ENCODE measurements at places on chromosomes 11 and 22.
A peak's percentile ranks its signal among the peaks of the same experiment; 100 is the strongest.

- no peak for DNase-seq
These were observed 230.1 kb upstream of the TENM4 start for GRCh38 chr11:79670882-79671281.

GRCh38 chr11:61688365-61689163 lies 8.4 kb downstream of the DAGLA start:
- DNase-seq: no peak

DNA sequence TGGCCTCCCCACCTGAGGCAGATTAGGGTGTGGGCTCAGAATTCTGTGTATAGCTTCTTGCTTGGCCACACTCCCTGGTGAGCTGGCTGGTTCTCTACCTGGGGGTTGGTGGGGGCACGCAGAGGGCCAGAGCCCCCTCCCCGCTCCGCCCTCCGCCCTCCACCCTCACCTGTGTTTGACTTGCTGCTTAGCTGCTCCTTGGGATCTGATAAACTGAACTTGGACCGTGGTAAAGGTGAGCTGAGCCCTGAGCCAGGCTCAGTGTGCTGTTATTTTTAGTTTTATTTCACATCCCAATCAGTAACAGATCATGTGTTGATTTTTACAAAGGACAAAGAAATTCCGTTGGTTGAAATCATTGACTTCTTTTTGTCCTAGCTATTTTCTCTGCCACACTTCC lies 2.0 kb downstream of the OVOL1 start:
- no peak for DNase-seq

DNA sequence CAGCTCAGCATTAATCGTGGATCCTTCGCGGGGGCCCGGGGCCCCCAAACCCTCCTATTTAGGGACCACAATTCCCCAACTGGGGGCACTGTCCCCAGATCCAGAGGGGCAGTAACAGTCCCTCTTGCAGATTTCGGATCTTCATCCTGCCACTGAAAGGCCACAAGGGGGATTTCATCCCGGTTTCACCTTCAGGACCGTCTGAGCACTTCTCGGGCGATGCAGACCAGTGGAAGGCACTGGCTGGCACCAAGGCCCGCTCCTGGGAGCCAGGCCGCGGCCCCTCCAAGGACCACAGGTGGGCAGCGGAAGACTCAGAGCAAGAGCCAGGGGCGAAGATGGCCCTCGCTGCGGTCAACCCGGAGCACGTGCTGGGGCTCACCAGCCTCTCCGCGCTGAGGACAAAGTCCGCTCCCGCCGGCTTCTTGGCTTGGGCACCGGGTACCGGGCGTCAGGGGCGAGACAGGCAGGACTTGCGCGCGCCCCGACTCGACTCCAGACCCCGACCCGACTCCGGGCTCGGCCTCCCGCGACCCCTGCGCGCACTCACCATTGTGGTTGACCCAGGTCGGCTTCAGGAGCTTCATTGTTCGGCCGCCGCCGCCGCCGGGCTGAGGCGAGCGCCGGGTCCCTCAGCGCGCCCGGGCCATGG lies 517 bp downstream of the HIRA start:
- no peak for DNase-seq

DNA sequence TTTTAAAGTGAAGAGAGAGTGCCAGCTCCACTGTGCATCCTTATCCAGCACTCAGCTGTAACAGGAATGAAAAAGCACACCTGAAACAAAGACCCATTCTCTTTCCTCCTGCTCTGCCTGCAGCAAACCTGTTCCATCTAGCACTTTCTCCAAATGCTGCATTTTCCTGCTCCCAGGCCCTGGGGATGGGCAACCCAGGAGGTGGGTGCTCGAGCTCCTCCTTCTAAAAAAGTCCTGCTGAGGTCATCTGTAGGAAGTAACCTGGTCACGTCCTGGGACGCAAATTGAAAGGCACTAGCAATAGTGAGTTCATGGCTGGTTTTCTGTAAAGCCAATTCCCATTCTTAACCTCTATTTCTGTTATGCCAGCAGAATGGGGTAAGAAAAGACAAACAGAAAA lies 173.7 kb downstream of the MAML2 start:
- no peak for DNase-seq

- DNase-seq: no peak
These were observed 11.9 kb upstream of the PARVB start for GRCh38 chr22:44012162-44012561.

DNA sequence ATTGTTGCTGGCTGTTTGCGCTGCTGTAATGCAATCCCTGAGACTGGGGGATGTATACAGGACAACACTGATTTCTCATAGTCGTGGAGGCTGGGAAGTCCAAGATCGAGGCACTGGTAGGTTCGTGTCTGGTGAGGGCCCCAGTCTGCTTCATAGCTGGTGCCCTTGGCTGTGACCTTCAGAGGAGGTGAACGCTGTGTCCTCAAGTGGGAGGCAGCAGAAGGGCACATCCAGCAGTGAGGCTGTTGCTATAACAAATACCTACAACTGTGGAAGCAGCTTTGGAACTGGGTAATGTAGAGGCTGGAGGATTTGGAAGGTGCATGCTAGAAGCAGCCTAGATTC lies 21.3 kb downstream of the KRTAP5-5 start:
- no peak for DNase-seq

GRCh38 chr22:38733329-38733723 lies 22.5 kb downstream of the SUN2 start:
- peak; percentile 61 for DNase-seq

DNA sequence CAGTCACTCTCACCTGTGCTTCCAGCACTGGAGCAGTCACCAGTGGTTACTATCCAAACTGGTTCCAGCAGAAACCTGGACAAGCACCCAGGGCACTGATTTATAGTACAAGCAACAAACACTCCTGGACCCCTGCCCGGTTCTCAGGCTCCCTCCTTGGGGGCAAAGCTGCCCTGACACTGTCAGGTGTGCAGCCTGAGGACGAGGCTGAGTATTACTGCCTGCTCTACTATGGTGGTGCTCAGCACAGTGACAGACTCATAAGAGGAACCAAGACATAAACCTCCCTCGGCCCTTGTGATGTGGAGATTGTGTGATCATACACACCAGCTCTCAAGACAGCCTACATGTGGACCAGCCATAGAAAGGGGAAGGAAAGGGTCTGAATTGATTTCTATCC lies 113.3 kb downstream of the ZNF280B start:
- no peak for DNase-seq

GRCh38 chr11:1358286-1358685 lies 31.4 kb upstream of the BRSK2 start:
- no peak for DNase-seq

GRCh38 chr11:46180736-46181135 lies 59.5 kb upstream of the PHF21A start:
- DNase-seq: no peak

- no peak for DNase-seq
These were observed 18.4 kb downstream of the DKK3 start for GRCh38 chr11:11989774-11990744.

GRCh38 chr11:94151903-94152677 lies 23.4 kb downstream of the PANX1 start:
- DNase-seq: no peak

DNA sequence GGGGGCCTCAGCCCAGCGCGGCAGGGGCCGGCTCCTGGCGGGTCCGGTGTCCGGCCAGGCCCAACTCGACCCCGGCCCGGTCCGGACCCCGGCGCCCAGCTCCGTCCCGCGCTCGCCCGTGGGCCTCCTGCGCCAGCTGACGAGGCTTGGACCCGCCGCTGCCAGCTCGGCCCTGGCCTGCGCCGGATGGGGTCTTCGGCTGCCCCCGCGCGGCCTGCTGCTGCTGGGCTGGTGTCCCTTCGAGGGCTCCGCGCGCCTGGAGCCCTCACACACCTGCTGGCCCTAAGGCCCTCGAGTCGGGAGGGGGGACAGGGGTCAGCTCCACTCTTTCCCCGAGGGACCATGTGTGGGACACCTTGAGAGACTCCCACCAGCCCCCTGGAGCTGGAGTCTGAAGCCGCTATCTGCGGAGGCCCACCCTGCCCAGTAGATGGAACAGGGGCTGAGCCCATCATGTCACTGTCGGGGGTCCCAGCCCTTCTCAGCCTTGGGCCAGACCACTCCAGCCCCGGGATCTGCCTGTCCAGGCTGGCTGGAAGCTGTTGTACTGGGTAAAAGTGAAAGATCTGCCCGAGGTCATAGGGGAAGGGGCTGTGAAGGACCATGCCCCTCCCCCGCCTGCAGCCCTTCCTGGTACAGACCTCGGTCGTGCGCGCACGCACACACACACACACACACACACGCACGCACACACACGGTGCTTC lies 768 bp upstream of the CDKN1C start:
- DNase-seq: no peak

DNA sequence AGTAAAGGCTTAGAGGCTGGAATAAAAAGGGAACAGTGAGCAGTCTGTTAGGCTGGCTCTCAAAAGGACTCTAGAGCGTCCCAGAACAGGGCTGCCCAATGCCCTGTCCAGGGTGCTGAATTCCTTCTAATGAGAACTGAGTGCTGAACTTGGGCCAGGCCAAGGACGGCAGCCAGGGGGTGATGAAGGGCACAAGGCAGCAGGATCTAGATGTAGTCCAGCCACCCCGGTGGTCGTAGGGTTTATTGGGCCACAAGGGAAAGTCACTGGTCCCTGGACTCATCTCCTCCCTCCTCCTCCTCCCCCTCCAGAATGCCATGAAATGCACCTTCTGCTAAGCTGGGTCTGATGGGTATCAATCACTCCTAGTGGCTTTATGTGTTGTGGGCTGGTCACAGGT lies 19.2 kb downstream of the NPTXR start:
- peak; percentile 11 for DNase-seq

- DNase-seq: no peak
These were observed 27.6 kb downstream of the TENM4 start for GRCh38 chr11:79413268-79413667.

GRCh38 chr11:91164452-91164822 lies 941.6 kb upstream of the CHORDC1 start:
- no peak for DNase-seq

DNA sequence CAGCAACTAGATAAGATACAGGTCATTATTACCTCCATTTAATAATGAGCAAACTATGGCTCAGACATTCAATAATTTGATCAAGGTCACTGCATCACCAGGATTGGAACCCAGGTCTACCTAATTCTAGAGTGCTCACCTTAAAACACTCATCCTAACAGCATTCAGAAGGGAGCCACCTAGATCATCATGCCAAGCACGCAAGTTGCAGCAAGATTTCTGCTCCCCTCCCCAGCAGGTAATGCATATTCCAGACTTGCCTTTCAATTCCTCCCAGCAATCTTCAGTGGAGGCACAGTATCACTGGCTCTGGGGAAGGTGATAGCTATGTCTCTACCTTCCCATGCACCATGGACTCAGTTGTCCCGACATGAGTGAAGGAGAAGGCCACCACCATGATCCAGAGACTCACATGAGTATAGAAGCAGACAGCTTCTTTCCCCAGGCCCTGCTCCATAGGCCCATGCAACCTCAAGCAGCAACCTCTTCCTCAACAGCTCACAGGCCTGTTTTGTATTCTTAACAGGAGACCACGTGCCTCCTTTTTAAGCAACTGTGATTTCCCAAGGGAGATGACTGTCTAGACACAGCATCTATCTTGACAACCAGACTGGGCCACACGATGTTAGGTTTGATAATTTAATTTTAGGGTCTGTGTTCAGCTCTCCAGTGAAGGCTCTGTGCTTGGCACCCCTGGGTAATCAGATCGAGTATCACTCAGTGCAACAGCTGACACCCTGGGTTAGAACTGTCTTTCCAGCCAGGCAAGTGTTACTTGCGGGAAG lies 36.4 kb downstream of the RAB30 start:
- DNase-seq: no peak

DNA sequence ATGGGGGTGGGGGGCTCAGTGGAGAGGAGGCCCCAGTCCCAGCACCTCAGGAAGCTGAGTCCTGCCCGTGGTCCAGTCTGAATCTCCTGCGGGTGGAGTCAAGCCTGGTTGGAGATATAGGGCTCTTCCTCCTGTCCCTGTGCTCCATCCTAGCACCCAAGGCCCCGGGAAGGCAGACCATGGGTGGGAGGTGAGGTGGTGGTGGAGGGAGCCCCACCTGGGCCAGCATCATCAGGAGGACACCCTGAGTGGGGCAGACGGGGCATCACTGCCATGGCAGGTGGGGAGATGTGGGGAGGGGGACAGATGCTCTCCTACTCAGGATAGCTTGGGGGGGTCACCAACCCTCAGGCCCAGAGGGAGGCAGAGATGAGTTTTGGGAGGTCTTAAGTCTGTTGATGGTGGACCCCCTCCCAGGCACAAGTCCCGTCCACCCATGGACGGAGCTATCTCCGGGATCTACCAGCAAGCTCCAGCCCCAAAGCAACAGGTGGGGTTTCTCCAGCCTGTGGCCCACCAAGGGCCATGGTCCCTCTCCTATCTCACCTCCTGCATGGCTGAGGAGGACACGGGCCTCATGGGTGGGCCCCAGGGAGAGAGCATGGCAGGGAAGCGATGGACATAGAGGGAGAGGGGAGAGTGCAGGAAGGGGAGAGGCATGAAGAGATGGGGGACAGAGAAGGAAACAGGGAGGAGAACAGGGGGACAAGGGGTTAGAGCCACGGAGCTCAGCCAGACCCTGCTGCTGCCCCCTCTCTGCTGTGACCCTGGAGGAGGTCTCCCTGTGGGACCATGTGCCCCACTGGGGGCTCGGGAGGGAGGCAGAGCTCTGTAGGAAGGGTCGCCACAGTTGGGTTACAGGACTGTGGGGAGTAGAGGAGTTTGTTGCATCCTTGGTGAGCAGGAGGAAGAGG lies 1.3 kb downstream of the MRGPRE start:
- no peak for DNase-seq

- DNase-seq: no peak
These were observed 298.4 kb upstream of the CADM1 start for GRCh38 chr11:115802641-115803040.

DNA sequence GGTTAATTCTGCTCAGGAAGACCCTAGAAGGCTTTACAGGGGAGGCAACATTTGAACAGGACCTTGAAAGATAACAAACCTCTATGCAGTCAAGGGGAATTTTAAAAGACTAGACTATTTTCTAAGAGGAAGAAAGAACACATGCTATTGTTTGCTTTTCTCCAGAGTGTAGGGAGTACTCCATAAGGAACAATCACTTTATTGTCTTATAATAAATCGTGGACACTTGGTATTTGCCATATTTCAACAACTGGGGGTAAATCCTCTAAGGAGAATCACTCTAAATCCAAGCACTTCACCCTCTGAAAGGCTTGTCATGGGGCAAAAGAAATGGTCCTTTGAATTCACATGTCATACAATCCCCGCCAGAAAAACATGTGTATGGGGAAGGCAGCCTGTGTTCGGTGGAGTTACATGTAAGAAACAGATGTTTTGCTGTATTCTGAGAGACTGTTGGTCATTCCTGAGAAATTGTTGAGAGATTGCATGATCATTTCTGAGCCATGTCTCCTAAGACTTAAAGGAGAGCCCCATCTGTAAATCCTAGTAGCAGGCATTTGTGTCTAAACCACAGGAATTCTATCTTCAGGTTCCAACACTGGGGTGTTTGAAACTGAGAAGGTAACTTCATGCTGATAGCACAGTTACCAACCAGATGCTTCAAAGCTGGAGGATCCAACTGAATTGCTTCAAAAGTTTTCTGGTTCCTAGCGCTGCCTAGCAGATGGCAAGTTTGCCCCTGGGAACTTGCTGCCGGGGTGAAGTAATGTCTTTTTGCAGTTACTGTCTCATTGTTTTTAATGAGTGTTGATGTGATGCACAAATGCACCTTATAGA lies 66.8 kb downstream of the FZD4 start:
- no peak for DNase-seq

- no peak for DNase-seq
These were observed 6.0 kb downstream of the APOL1 start for GRCh38 chr22:36258701-36259614.

GRCh38 chr11:75656044-75656727 lies 12.7 kb downstream of the MAP6 start:
- no peak for DNase-seq
